ENCODE measurements at places on chromosomes 6 and 20.

GRCh38 chr6:46539866-46540265 lies 48.6 kb upstream of the RCAN2 start:
- no peak for DNase-seq

- no peak for DNase-seq
Measured at GRCh38 chr20:46930640-46931339, 36.1 kb downstream of the EYA2 start.

- peak; percentile 52 for DNase-seq
Measured at GRCh38 chr6:10759884-10760329, 12.3 kb downstream of the TMEM14B start.

DNA sequence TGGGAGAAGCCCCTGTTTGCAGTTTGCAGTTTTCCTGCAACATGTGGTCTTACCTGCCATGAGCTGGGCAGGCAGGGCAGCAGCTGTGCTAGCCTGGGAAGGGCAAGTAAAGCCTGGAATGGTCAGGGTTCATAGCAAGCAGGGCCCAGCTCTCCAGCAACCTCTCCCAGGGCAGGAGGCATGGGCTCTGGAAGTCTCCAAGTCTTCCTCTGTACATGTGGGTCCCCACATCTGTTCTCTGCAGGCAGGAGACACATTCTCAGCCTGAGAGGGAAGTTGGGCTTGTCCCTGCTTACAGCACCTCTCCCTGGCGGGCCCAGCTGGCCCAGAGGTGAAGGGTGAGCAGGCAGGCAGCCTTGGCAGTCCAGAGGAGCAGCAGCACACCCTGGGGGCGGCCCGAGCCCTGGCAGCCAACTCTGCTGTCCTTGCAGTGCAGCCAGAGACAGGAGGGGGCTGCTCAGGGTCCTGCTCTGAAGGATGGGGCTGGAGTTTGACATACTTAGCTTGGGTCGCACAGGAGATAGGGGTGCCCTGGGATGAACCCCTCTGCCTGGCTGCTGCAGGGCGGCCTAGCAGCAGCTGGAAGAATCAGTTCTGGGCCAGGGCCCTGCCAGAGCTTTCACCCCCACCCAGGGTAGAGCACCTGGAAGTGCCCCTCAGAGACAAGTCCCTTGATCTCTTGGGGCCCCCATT lies 176.0 kb downstream of the MRPL14 start:
- DNase-seq, result peak; percentile 83

DNA sequence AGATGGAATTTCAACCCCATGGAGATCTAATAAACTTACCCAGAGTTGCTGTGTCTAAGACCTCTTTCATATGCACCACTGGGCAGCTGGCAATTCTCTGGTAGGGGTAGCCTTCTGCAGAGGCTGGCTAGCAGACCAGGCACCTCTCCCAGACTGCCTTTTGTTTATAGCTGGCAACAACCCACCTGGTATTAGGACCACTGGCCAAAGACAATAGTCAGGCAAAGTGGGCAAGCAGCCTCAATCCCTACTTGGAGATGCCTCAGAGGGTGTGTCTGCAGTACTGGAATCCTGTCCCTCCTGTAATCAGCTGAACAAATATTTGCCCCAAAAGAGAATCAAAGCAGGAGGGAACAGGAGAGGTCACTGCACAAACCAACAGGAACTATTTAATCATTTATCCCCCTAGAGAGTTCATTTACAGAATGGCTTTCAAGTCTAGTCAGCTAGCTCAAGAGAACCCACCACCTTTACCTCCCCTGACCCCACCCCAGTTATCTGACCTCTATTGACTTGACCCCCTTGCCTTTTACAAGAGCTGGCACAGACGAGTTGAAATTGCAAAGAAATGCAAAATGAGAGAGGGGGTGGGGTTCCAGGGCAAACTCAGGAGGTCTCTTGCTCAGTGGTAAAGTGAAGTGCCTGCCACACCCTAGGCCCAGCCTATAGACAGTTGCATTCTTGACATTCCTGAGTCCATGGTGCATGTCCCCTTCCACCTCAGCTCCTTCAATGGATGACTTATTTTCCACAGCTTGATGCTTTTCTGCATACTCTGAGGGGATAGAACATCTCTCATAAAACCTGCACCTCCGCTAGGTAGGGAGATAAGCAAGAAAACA lies 2.8 kb downstream of the BCL2L1 start:
- DNase-seq, result peak; percentile 31

GRCh38 chr6:40671001-40671693 lies 84.0 kb upstream of the LRFN2 start:
- no peak for DNase-seq

DNA sequence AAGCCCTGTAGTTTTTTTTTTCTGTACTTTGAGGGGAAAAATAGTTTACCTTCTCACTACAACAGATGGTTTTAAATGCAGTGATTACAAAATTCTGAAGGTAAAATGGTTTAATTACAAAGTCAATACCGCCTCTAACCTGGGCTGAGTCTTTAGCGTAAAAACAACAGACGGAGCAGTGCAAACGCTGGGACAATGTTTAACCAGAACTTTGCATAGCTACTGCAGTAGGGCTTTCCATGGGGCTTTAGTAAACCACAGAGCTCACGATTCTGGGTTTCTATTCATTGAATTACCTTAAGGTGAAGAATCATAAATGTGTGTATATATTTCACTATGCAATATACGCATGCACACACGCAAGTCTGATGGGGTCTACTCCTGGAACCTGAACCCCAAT lies 77.9 kb downstream of the RFX6 start:
- DNase-seq, result no peak

GRCh38 chr6:140915551-140915950 lies 1217.2 kb upstream of the GJE1 start:
- no peak for DNase-seq

GRCh38 chr6:31621991-31622390 lies 1.5 kb downstream of the PRRC2A start:
- peak; percentile 35 for DNase-seq

- DNase-seq, result no peak
Measured at GRCh38 chr6:157169226-157169625, 154.1 kb downstream of the TMEM242 start.

GRCh38 chr6:90401933-90402830 lies 105.5 kb upstream of the BACH2 start:
- no peak for DNase-seq

GRCh38 chr6:85250586-85251220 lies 199.2 kb upstream of the NT5E start:
- no peak for DNase-seq

GRCh38 chr6:15102241-15102640 lies 143.6 kb upstream of the JARID2 start:
- DNase-seq, result no peak

- DNase-seq, result no peak
Measured at GRCh38 chr6:111992851-111993250, 61.1 kb upstream of the CCN6 start.

DNA sequence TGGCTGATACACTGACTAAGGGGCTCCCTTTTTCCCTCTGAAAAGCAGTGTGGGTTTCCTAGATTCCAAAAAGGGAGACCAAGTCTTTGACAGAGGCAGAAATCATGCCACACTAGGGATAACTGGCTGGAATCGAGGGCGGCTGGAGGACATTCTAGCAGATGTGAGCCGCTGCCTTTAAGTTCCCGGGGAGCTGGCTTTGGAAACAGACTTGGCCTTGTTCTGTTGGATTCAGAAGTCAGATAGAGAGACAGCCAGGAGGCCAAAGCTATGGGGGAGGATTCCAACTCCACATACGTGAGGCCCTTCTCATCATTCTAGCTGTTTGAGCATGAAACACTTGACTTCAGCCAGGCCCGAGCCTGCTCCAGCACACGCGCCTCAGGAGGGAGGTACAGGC lies 109.9 kb upstream of the FOXC1 start:
- no peak for DNase-seq

DNA sequence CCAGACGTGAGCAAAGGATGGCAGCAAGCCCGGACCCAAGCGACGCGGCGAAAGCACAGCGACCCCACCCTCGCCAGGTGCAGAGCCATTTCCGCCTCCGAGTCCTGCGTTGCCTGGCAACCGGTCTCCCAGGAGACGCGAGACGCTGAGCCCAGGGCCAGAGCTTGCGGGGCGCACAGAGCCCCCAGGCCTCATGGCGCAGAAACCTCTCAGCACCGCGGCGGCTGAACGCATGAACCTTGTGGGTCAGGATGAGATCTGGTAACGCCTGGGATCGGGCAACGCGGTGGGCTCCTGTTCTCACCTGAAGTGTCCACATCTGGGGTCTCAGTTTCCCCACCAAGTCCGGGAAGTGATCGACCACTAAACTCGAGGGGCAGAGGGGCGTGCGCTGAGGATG lies 77.7 kb downstream of the ANKRD60 start:
- DNase-seq, result no peak

DNA sequence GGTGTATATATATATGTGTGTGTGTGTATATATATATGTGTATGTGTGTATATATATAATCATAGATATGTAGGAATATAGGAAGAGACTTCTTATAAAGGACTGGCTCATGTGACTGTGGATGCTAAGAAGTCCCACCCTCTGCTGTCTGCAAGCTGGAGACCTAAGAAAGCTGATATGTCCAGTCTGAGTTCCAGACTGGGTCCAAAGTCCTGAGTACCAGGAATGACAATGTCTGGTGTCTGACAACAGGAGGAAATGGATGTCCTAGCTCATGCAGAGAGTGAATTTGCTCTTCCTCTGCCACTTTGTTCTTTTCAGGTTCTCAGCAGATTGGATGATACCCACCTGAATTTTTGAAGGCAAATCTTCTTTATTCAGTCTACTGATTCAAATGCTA lies 7.1 kb downstream of the ALDH5A1 start:
- peak; percentile 2 for DNase-seq

GRCh38 chr6:138956244-138956924 lies 31.7 kb downstream of the REPS1 start:
- no peak for DNase-seq

- no peak for DNase-seq
Measured at GRCh38 chr6:170025935-170026750, 264.7 kb downstream of the DLL1 start.

GRCh38 chr6:53066874-53067706 lies 1.9 kb downstream of the FBXO9 start:
- DNase-seq, result peak; percentile 64

GRCh38 chr6:79180052-79180451 lies 54.4 kb downstream of the HMGN3 start:
- DNase-seq, result no peak

DNA sequence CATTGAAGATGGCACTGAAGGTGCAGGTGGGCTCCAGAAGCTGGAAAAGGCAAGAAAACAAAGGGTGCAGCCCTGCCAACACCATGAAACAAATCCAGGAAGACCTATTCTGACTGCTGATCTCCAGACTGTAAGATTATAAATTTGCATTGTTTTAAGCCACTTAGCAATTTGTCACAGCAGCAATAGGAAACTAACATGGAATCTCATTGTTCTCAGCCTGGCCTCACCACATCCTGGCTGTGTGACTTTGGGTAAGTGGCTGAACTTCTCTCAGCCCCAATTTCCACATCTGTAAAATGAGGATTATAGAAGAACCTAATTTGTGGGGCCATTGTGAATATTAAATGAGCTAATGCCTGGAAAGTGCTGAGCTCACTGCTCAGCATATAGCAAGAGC lies 160.4 kb upstream of the MAFB start:
- no peak for DNase-seq

- no peak for DNase-seq
Measured at GRCh38 chr6:25434921-25435320, 155.7 kb downstream of the CARMIL1 start.

DNA sequence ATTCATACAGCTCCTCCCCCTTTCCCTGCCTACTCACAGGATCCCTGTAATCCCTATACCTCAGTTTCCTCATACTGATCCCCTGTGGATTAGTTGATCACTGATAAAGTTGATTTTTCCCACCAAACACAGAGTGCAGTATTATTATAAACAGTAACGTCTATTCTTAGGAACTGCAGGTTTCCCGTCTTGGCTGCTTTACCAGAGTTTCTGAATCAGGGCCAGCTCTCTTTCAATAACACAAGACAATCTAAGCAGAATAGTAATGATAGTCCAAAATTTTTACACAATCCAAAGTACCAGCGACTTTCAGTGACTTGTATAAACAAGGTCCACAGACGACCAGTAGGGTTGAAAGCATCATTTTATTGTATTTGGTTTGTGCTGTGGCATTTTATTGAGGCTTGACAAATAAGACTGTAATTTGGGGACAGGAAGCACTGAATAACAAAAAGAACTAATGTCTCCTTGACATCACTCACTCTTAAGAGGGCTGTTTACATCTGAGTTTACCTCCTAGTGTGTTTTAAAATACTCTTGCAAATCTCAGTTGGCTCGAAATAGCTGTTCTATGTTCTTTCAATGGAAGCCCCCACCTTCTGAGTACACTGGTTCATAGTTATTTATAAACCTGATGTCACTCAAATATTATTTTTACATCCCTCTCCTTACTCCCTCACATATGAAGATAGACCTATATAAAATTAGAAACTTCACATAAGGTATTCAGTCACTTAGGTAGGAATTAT lies 6.1 kb upstream of the JARID2 start:
- DNase-seq, result no peak

GRCh38 chr20:20491110-20491783 lies 123.3 kb downstream of the INSM1 start:
- DNase-seq, result no peak

DNA sequence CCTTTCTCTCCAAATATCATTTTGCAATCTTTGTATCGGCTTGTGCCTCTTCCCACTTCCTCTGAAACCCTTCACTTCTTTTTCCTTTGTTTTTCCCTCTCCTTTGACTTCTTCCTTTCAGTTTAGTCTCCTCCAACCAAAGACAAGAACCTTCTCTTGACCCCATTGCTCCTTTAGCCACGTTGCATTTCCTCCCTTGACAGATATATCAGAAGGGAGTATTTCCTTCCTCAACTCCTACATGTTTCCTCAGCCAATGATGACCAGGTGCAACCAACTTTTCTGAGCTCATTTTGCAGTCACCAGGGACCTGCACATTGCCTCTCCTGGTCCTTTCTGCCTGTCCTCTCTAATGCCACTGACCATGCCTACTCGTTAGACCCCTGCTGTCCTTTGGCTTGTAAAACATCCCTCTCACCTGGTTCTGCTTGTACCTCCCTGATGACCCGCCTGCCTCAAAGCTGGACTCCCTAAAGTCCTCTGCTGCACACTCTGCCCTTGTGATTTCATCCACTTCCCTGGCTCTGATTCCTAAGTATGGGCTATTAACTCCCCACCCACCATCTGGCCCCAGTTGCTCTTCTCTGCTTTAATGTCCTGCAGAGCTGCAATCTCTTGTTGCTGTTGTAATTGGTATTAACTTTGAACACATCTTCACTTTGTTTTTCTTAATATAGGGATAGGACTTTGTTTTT lies 27.4 kb downstream of the SLC22A16 start:
- no peak for DNase-seq

DNA sequence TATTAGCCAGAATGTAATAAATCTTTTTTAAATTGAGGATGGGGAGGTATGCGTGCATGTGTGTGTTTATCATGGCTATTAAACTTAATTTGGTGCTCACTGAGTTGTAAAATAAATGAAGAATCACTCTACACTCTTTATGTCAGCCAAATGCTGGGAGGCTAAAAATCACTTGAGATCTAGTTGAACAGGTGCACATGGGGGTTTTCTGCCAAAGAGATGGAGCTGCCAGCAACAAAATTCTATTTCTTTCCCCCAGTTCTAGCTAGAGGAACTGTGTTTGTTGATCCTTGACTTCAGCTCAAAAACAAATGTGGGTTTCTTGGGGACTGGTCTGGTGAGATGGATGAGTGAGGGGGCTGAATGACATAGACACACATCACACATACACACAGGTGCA lies 183.3 kb upstream of the BTBD3 start:
- DNase-seq, result no peak

GRCh38 chr6:22322103-22323030 lies 25.5 kb upstream of the PRL start:
- DNase-seq, result no peak

GRCh38 chr6:16184551-16184950 lies 53.8 kb upstream of the GMPR start:
- DNase-seq, result no peak
